Muscle of arm (tissue), 14 donors: ENCODE measurements at places on chromosomes 3 and 15. TPM values are rescaled to one million over a fixed set of nuclear protein-coding genes. Genes with fewer than 3 reads are reported as not detected.
A peak's percentile ranks its signal among the peaks of the same experiment; 100 is the strongest.

The CDCP1 gene
- not detected for polyA plus RNA-seq

The PIK3R4 gene
- polyA plus RNA-seq, result 37.8 TPM

The PLA1A gene
- 0.35 TPM for polyA plus RNA-seq

The SLC27A2 gene
- 0.33 TPM for polyA plus RNA-seq

GRCh38 chr15:75452364-75452864 is 924 bp upstream of the SIN3A start:
- peak; percentile 85 for DNase-seq

GRCh38 chr3:187558990-187559389 is 111.2 kb downstream of the SST start:
- DNase-seq, result no peak

- no peak for DNase-seq
These were observed 3.2 kb downstream of the ALAS1 start for GRCh38 chr3:52200981-52201679.

DNA sequence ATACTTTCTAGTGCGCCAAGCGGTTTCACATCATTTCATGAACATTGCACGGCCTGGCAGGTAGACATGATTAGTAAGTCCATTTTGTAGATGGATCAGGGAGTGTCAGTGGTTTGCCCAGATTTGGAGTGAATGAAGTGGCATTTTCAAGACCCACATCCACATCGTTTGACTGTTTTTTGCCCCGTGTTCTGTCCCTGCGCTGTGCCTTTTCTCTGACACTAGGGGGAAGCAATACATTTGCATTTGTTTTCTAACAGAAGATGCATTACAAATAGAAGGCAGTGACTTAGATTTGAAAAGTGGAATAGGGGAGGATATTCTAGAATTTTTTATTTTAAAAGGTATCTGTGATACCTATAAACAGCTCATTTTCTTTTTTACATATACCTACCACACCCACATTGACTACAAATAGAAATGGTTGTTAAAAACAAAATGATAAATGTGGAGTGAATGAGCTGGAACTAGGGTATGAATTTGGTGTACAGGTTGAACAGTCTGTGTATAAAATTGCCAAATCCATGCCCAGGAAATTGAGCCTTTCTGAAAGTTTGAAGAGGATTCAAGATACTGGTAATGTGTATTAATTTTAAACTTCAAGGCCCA is 98.0 kb downstream of the USP13 start:
- no peak for DNase-seq
